ENCODE measurements at places on chromosomes 3 and 15.

DNA sequence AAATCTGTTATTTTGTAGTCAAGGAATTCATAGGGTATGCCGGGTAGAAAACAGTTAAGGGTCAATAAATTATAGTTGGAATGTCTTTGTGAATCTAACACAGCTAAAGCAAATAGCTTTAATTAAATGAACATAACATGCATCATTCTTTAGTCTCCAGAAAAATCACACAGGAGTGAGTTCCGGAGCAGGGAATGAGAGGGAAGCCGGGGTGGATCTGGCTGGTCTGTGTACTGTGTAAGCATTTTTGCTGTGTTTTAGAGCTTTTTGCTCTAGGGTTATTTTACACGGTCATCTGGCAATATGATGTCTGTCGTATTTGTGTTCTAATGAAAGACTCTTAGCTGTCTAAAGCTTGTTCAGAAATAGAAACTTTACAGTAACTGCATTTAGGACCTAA lies 57.5 kb downstream of the MED12L start:
- no peak for DNase-seq

- no peak for DNase-seq
Measured at GRCh38 chr3:72049300-72049699, 264.4 kb upstream of the PROK2 start.

DNA sequence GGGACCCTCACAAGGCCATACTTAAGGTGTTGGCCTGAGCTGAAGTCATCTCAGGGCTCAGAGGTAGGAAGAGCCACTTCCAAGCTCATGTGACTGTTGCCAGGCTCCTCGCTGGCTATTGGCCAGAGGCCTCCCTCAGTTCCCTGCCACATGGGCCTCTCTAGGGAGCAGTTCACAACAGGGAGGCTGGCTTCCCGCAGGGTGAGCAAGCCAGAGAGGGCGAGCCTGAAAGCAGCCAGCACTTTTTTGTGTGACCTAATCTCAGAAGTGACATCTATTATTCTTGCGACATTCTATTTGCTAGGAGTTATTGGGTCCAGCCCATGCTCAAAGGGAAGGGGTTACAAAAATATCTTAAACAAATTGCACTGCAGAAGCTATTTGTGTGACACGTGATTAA lies 201.4 kb downstream of the SSR3 start:
- no peak for DNase-seq

DNA sequence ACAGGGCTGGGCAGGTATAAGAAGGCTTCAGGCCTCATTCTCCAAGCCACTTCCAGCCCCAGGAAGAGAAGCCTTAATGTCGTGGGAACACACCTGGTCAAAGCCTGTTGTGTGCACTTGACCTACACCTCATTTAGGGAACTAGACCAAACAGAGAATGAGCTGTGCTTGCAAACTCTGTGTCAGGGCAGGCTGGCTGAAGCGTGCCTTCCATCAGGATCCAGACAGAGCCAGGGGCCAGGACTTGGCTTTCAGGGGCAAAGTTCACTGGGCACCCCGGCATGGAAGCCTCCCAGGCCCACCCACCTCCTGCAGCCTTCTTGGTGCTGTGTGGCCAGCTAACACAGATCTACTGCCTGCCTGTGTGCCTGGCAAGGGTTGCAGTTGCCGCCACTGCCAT lies 11.5 kb downstream of the RBPMS2 start:
- DNase-seq: no peak

GRCh38 chr3:29426302-29427226 lies 145.7 kb downstream of the RBMS3 start:
- no peak for DNase-seq

DNA sequence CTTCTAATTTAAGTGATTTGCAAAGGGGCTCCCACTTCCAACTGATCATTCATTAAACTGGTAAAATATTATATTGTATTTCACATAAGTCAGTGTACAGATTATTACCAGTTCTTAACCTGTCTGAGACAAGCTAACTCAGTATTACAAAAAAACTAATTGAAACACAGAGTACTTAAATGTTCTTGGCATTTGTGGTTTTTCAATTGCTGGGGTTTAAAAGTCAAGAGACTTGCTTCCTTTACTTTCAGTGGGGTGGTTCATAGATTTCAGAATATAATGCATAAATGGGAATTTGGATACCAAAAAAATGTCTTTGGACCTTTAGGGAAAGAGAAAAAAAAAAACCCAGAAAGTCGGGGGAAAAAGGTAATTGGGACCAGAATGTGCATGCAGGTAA lies 85.0 kb downstream of the ATP10A start:
- no peak for DNase-seq

DNA sequence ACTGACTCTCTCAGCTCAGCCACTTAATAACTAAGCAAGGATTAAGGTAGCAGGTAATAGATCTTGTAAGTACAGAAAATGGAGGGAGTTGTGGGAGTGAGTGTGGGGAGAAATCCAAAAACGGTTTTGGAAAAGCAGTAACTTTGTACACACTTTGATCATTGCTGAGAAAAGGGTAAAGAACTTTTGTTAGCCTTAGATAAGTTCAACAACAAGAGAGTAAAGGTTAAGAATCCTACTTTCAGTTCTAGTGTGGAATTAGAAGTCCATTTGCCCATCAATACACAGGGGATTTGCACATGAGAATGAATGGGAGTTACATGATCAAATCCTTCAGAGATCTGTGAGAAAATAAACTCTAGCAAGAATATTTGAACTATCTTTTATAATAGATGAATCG lies 528.7 kb downstream of the SOX2 start:
- no peak for DNase-seq

DNA sequence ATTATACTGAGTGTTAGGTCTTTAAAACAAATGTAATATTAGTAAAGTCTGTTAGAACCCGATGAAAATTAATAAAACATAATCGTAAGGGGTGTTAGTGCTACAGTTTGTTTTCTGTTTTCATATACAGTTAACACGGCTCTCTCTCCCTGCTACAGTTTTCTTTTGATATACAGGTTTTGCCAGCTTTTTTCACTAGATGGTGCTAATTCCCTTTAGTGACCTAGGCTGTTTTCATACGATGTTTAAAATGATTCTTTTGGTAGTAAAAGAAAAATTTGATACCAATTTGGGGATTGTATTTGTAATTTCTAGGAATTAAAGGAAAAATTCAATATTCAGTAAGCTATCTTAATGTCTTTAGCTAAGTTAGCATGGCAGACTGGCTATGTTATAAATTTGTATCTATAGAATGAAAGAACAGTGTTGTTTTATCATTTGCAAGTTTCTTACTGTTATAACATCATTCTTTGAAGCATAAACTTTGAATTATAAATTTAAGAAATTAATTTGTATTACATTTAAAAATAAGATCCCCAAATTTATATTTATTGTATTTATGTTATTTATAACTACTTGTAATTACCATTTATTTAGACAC lies 11.5 kb downstream of the APH1B start:
- no peak for DNase-seq

DNA sequence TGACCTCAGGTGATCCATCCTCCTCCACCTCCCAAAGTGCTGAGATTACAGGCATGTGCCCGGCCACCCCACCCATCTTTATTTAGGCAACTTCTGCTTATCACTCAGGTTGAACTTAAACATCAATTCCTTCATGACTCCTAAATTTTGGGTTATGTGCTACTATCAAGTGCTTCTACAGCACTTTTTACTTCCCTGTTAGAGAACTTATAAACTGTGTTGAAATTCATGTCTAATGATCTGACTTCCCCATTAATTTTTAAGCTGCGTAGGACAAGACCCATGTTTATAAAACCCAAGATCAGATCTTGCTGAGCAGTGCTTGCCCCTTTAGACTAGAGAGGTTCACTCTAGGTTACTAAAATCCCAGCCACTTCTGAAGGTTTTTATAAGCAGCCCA lies 266.2 kb upstream of the TPRG1 start:
- no peak for DNase-seq

- DNase-seq: no peak
Measured at GRCh38 chr3:74500257-74500656, 114.2 kb downstream of the CNTN3 start.

- DNase-seq: no peak
Measured at GRCh38 chr3:29771602-29772001, 490.7 kb downstream of the RBMS3 start.

DNA sequence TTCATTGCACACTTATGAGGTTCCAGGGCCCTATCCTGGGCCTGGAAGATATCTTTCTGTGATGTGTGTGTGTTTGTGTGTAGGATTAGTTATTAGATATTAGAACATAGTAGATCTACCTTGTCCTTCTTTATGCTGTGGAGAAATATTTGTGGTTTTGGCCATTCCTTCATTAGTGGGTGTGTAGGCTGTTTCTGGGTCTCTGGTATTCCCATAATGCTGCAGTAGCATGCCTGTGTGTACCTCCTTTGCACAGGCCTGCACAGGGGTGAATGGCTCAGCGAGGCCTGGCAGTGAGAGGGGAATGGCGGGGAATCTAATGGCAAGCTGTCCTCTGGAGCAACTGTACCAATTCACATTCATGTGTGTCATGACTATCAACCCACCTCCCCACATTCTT lies 125.8 kb upstream of the MRPS22 start:
- no peak for DNase-seq

- no peak for DNase-seq
Measured at GRCh38 chr15:73997986-73998385, 3.5 kb downstream of the PML start.

GRCh38 chr3:55617385-55617784 lies 130.3 kb upstream of the WNT5A start:
- no peak for DNase-seq

DNA sequence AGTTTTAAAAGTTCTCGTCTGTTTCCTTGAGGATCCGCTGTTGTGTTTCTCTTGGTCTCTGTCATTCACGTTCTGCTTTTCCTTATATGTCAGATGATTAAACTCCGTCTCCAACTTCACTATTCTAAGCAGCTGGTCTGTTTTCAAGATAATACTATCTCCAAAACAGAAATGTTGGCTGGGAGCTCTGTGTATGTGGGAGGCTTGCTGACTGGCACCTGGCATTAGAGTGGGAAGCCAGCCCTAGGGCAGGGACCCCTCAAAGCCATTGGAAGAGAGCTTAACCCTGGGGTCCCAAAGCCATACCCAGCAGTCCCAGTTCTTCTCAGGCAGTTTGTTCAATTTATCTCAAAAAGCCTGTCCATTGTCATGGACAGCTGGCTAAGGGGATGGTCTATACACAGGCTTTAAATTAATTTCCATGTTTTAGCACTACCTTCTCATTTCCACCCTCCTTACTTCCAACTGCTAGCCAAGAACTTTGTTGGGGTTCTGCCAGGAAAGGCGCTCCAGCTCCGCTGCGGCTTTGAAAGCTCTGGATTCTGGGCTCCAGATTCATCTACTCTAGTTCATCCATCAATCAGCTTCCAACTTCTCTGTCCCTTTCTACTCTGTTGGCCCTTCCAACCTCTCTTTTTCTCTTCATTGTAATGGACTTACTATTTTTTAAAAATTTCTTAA lies 9.2 kb downstream of the BTBD1 start:
- no peak for DNase-seq

- DNase-seq: no peak
Measured at GRCh38 chr3:52286777-52287110, 884 bp upstream of the GLYCTK start.

GRCh38 chr3:61668317-61668864 lies 107.0 kb downstream of the PTPRG start:
- no peak for DNase-seq

DNA sequence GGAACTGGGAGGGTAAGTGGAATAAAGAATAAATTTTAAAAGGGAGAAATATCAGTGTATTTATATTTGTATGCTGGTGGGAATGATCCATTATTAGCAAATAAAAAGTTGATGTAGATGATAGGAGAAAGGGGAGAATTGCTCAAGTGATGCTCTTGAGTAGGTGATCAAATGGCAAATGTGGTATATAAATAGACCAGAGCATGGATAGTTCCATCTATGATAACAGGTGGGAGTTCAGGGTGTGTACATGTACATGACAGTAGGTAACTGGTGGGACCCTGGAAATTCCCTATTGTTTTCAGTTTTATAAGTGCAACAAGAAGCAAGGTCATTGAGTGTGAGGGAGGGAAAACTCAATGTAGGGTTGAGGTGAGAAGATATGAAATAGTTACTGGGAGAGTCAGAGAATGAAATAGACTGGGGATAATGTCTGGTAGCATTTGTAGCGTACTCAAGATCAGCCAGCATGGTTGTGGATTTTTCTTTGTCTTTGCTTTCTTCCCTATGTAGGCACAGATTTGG lies 31.3 kb upstream of the EBLN2 start:
- no peak for DNase-seq

DNA sequence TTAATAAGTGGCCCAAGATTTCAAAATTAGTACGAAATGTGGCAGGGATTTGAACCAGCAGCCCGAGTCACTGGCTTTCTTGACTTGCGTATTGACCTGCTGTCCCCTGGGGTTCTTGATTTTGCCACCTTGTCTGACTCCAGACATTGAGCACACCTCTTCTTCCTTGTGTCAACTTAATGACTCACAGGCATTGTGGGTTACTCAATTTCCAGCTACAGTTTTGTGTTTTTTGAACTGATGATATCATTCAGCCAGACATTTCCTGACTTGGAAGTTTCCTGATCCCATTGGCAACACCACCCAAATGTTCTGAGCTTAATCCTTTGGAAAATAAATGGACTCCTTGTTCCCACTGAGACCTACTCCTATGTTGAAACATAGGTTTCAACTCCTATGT lies 64.2 kb downstream of the MOBP start:
- DNase-seq: no peak
